ENCODE measurements at places on chromosomes 4 and X.

DNA sequence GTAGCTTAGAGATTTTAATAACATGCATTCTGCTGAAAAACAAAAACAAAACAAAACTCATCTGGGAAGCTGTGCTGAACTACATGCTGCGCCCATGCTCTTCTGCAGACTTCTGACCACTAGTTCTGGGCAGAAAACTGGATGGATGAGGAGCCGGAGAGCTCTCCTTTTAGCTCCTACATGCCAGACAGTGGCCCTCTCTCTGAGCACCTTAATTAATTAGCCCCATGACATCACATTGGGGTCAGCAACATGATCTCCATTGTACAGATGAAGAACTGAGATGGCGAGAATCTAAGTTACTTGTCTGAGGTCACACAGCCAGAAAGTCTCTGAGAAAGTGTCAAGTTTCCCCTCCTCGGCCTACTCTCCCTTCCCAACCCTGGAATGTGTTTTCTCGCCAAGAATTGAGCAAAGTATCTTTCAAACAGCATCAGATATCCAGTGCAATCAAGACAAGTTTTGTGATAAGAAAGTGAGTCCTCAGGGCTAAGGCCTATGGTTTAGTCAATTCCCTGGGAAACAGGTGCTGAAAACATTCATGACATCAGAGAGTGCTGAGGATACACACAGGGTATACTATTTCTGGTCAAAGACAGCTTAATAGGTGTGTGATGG lies 21.6 kb downstream of the SCD5 start:
- no peak for DNase-seq

GRCh38 chr4:168885400-168885799 lies 124.7 kb downstream of the CBR4 start:
- DNase-seq, result no peak

GRCh38 chr4:15392053-15392805 lies 35.6 kb upstream of the C1QTNF7 start:
- DNase-seq, result no peak

DNA sequence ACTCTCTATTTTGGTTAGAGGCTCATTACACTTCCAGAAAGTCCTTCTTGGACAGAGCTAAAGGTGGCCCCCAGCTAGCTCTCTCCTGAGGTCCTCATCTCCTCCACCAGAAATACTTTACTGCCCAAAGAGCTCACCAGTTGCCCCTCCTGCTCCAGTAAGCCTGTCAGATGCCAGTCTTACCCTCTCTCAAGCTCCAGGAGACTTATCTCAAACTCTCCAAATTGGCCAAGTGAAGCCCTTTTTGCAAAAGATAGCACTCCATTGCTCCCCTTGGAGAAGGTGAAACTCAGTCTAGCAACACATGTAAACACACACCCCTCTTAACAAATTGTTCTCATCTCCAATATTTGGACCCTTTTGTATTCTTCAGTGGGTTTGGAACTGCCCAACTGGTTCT lies 128.5 kb downstream of the ZNF330 start:
- DNase-seq, result no peak

DNA sequence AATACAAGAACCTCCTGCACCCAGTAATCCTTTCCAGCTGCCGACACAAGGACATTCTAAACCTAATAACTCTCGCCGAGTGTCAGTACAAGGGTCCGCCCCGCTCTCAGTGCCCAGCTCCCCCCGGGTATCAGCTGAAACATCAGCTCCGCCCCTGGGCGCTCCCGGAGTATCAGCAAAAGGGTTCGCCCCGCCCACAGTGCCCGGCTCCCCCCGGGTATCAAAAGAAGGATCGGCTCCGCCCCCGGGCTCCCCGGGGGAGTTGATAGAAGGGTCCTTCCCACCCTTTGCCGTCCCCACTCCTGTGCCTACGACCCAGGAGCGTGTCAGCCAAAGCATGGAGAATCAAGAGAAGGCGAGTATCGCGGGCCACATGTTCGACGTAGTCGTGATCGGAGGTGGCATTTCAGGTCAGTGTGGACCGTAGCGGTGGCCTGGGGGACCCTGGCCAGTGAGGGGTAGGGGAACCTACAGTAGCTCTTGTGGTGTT lies at the start of gene MAOA:
MAOA (plus strand) TSS at position 295 of the 490 bp plus-strand sequence; CDS start at position 338, 43 bp downstream.
- peak; percentile 34 for DNase-seq

DNA sequence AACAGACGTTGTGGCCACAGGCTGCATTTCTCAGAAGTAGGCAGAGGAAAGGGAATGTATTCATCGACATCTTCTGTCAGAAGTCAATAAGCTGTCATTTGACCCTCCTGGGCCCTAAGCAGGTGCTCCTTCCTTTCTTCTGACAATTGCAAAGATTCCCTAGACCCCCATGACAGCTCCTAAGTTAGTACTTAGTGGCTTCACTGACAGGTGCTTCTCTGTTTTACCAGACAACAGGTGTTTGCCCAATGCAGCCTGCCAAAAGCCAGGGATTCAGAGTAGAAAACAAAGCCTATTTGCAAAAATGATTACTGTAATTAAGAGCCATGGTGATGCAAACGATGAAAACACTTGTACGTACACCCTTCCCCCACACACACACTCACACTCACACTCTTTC lies 7.5 kb upstream of the FGF5 start:
- no peak for DNase-seq
